ENCODE measurements at places on chromosomes 4 and X.

DNA sequence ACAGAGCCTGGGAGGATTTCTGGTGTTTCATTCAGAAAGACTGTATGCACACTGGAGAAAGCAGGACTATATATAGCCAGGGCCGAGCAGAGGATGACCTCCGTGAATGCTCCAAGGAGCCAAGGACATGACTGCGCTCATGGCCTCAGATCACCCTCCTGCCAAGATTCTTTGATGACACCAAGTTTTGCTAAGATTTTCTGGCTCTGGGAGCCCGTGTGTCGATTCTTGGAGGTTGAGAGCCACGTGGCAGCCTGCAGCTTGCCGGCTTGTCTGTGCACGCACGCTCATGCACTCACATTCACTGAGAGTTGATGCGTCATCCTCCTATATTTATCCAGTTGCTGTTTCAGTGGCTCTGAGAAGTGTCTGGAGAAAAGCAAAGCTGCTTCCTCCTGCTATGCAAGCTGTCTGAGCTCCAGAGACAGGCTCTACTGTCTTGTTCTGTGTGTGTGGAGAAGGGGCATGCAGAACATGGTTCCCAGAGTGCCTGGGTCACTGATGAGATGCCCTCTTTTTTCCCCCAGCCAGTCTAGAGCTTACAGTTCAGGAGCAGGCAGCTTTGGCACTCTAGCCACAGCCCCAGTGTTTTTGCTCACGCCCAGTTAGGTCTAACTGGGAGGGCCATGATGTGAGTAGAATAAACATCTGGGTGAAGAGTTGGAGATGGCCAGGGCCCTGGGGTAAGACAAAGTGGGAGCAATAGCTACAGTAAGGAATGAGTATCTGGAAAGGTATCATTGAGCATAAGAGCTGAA, 64.9 kb upstream of the SCOC start:
- DNase-seq, result peak; percentile 83

GRCh38 chr4:105067946-105068345, 78.7 kb upstream of the TET2 start:
- DNase-seq, result no peak

DNA sequence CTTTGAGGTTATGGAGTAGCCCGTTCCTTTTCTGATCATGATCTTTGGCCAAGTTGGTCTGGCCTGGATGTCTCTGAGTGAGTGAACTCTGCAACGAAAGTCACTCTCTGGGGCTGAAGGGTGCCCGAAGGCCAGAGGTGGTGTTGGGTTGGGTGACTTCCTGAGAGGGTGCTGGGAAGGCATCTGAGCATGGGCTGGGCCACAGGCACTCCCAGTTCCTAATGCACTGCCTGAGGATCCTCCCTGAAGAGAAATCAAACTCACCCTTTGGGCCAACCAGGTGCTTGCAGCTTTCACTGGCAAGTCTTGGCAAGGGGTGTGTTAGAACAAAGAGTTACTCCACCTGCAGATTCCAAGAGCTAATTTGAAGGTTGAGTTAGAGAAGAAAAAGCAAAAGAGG, 66.4 kb upstream of the SCML1 start:
- DNase-seq, result no peak

- DNase-seq, result no peak
Observed at GRCh38 chrX:99602107-99602506, 808.0 kb downstream of the PCDH19 start.

DNA sequence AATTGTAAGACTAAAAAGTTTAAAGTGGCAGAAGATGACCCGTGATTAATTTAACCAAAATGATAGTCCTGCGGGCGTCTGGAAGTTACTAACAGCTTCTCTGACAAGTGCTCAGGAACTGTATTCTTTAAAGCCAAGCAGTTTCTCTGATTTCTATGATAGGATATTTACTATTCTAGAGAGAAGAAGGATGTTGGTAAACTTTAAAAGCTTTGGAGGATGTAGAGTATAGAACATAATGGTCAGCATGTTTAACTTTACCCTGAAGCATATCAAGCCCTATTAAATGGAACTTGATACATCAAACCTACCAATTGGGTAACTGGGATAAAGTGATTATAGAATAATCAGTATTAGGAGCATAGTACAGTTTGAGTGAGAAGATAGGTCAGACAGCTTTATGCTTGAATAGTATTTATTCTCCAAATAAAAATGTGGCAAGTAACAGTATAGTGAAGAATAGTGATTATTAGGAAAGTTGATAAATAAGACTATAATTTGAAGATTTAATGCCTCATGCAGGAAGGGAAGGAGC, 1.8 kb downstream of the STIM2 start:
- DNase-seq, result peak; percentile 30

DNA sequence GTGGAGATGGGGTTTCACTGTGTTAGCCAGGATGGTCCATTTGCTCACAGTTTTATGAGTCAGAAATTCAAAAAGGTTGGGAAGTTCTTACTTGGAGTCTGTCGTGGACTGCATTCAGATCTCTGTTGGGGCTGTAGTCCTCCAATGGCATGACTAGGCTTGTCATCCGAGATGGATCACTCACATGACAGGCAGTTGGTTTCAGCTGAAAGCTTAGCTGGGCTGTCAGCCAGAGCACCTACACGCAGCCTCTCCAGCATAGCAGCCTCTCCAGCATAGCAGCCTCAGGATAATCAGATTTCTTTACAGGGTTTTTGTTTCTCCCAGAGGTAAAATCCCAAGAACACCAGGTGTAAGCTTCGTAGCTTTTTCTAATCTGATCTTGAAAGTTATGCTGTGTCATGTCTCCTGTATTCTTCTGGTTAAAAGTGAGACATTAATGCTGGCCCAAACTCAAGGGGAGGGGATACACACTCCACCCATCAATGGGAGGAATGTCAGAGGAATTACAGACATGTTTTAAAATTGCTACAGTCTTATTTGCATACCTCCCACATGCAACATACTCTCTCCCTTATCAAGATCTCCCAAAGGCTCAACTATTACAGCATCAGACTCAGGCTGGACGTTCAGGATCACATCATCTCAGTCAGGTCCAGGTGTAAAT, 31.6 kb upstream of the SOD3 start:
- DNase-seq, result peak; percentile 69

GRCh38 chr4:8644461-8644891, 51.9 kb downstream of the CPZ start:
- DNase-seq, result no peak

Data from tongue (tissue), 3 donors.